ENCODE measurements at places on chromosomes 16 and 17.

- no peak for DNase-seq
Measured at GRCh38 chr17:57636985-57637665, 108.0 kb downstream of the CCDC182 start.

DNA sequence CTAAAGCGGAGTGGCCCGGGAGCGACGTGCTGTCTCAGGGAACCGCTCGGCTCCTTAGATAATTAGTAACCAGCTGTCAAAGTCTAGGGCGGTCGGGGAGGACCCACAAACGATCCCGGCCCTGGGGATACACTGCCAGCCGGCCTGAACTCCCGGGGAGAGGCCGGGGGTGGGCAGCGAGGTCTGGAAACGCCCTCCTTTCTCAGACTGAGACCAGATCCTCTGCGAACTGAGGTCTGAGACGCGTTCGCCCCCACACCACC, 1.3 kb downstream of the HNF1B start:
- DNase-seq: no peak

GRCh38 chr17:1907909-1908698, 78.3 kb downstream of the RPA1 start:
- peak; percentile 20 for DNase-seq

GRCh38 chr17:17028059-17028877, 14.0 kb upstream of the MPRIP start:
- DNase-seq: peak; percentile 82

DNA sequence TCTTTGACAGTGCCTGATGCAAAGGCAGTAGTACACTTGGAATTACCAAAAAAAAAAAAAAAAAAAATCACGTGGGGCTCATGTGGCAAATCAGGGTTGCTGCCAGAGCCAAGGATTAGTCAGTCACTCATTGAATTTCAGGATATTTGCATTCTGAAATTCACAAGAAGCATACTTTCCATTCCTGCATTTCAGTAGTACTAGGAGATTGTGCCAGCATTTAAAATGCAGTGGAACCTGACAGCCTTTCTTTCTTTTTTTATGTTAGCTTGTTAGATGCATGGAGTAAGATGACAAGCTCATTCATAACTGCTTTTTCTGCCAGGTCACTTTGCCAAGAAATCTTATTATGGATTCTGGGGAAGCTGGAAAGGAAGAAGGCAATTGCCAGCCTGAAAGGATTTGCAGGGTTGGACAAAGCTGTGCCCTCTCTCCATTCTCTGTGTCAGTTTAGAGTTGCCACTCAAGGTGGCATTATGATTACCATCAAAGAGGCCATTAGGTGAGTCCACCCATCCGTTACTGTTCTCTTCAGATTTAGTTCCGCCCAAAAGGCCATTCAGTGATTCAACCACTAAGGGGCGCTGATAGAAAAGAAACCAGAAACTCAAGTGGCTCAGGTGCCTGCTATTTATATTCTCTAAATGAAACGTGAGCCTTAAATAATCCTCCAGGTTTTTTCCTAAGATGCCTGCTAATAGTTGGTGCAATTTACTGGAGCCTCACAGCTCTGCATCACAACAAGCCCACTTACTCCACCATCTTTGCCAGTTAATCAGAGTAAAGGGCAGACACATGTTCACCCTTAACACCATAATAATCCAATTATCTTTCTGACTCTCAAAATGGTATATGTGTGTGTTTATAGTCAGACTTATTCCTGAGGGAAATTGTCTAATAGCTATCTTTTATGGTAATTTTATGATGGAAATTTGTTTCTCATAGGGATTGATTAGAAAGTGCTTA, 59.0 kb downstream of the TANGO6 start:
- peak; percentile 58 for DNase-seq

GRCh38 chr16:73956587-73957494, 339.8 kb upstream of the PSMD7 start:
- DNase-seq: peak; percentile 60

GRCh38 chr16:65842067-65842466, 524.4 kb upstream of the CDH5 start:
- no peak for DNase-seq

- DNase-seq: no peak
Measured at GRCh38 chr16:28534542-28535373, 4.0 kb downstream of the NUPR1 start.

DNA sequence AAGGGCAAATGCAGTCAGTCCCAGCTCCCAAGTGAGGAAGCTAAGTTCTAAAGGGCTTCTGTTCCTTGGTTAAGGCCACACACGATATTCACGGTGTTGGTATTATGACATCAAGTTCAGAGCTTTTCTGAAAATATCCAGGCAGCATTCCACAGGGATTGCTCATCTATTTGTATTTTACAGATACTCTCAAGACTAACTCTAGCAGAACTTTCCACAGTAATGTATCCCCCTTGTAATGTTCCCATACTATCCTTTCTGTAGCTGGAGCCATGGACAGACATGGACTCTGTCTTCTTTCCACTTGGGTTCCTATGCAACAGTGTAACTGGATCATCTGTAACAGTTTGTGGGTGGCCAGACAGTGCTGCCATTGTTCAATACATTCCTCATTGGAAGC, 13.5 kb downstream of the SDR42E1 start:
- DNase-seq: peak; percentile 87

- no peak for DNase-seq
Measured at GRCh38 chr17:75769536-75769935, 4.5 kb upstream of the GALK1 start.

- no peak for DNase-seq
Measured at GRCh38 chr17:73268582-73269328, 7.1 kb upstream of the CPSF4L start.

GRCh38 chr17:82022310-82022980, at the start of gene CENPX:
Gene CENPX, minus strand, starts transcription at chr17:82022878. Its CDS starts 17 bp downstream, at chr17:82022861.
- no peak for DNase-seq

- peak; percentile 68 for DNase-seq
Measured at GRCh38 chr16:75402159-75402820, 31.0 kb downstream of the CFDP1 start.

DNA sequence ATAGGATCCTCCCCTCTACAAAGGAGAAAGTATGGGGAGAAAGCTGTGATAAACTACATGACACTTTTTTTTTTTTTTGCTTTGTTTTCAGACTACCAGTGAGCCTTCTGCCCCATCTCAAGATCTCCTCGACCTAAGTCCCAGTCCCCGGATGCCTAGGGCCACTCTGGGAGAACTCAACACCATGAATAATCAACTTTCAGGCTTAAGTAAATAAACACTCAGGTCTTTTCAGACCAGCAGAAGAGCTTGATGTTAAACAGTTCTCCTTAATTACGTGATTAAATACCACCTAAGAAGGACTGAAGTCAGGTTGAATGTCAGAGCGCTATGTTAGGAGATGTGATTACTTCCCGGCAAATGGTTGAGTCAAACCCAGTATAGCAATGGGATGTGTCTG, 31.4 kb downstream of the COX11 start:
- DNase-seq: no peak

GRCh38 chr17:1047177-1047878, 50.4 kb downstream of the TIMM22 start:
- DNase-seq: peak; percentile 53
